Thyroid gland (tissue), 4 donors: ENCODE measurements at places on chromosomes 2 and 18. TPM values are rescaled to one million over a fixed set of nuclear protein-coding genes. Genes with fewer than 3 reads are reported as not detected.

Gene TGFA
- total RNA-seq = 12.9 TPM

GRCh38 chr18:73891572-73892421, 255.8 kb downstream of the FBXO15 start:
- H3K4me1 ChIP-seq = no peaks in the 10 kb centered on the region
- no peak overlapping the region for H3K4me3 ChIP-seq
- peak; percentile 21 for DNase-seq
- H3K27ac ChIP-seq = no peak overlapping the region

Gene ZNF396
- 5.3 TPM for total RNA-seq

Gene FAM124B
- total RNA-seq = 2.7 TPM

DNA sequence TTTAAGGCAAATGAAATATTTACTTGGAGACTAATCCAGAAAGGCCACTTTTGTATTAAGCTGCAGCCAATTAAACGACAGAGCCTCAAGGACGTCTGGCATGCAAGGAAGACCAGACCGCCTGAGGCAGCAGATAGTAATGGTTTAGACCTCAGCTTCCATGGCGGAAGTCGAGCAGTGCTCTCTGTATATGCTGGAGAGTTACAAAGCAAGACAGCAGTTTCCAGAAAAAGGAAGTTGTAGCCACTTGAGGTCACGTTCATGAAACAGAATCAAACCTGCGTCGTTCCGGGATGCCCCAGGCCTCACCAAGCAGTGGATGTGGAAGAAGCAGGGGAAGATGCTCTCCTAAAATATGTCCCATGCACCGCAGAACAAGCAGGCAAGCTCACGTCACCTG, 142.0 kb downstream of the PTGR3 start:
- H3K36me3 ChIP-seq = no peaks in the 10 kb centered on the region
- no peak overlapping the region for H3K4me3 ChIP-seq
- DNase-seq = no peak
- H3K27ac ChIP-seq = no peak overlapping the region
